ENCODE measurements at places on chromosomes 13 and 19.

DNA sequence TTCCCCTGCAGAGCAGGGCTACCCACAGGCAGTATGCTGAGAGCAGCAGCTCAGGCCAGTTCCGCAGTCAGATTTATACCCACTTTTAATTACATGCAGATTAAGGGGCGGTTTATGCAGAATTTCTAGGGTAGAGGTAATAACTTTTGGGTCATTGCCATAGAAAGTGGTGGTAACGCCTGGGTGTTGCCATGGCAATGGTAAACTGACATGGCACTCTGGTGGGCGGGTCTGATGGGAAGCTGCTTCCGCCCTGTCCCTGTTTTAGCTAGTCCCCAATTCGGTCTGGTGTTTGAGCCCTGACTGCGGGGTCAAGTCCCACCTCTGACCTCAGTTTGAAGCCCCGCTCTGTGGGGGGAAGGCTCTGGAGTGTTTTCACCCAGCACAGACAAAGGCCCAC, 141.1 kb upstream of the VSTM2B start:
- DNase-seq = no peak

GRCh38 chr19:53808710-53809125, 15.4 kb downstream of the NLRP12 start:
- no peak for DNase-seq

DNA sequence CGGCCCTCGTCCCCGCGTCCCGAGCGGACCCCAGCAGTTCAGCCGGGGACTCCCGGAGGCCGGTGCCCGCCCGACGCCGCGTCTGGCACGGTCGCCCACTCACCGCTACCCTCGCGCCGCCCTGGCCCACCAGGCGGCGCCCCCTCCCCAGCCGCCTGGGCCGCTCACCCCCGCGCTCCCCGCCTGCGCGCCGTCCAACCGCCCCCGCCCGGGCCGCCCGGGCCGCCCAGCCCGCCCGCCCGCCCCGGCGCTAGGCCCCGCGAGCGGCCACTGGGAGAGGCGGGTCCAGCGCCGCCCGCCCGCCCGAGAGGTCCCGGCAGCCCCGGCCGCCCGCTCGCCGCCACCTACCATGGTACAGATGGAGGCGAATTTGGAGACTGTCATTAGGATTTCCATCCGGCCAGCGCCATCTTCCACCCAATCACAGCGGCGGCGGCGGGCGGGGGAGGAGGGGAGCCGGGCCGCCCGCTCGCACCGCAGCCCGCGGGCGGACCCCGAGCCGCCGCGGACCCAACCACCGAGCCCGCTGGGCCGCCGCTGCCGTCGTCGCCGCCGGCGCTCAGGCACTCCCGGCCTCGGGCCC, at the start of gene USP12:
Gene USP12 (minus strand): TSS at position 568 of the 583 bp plus-strand sequence. CDS start 172 bp downstream, at position 396.
- DNase-seq = peak; percentile 45

DNA sequence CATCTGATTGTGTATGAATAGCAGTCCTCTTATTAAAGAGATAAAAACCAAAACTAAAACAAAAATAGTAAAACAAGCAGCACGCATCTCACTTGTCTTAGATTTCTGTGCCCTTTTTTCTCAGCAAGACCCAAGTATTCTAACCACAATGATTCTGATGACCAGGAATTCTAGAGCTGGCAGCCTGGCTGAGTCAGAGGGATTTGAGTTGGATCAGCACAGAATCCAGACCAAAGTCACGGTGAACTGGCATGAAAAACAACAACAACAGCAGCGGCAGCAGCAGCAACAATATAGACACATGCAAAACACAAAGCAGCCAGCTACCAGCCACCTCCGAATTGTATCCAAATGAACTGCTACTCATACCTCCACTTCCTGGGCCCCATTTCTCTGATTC, 360.5 kb downstream of the KCNRG start:
- DNase-seq = no peak

All from renal cortex interstitium (tissue), 15 donors.